Omental fat pad (tissue), 4 donors: ENCODE measurements at places on chromosomes 2 and 18. TPM values are rescaled to one million over a fixed set of nuclear protein-coding genes. Genes with fewer than 3 reads are reported as not detected.

DNA sequence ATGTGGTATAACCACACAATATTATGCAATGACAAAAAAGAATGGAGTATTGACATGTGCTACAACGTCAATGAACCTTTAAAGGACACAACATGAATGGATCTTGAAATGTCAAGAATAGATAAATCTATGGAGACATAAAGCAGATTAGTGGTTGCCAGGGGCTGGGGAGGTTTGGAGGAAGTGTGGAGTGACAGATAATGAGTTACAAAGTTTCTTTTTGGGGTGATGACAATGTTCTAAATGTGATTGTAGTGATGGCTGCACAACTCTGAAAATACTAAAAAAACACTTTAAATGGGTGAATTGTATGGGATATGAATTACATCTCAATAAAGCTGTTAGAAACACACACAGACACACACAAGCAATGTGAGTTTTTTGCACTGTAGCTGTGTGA is 37.4 kb upstream of the C1D start:
- no peak for DNase-seq

- no peak for DNase-seq
Observed at GRCh38 chr2:78701546-78701945, 324.0 kb upstream of the REG3G start.

GRCh38 chr18:65994302-65994701 is 243.5 kb downstream of the CDH7 start:
- no peak for DNase-seq

DNA sequence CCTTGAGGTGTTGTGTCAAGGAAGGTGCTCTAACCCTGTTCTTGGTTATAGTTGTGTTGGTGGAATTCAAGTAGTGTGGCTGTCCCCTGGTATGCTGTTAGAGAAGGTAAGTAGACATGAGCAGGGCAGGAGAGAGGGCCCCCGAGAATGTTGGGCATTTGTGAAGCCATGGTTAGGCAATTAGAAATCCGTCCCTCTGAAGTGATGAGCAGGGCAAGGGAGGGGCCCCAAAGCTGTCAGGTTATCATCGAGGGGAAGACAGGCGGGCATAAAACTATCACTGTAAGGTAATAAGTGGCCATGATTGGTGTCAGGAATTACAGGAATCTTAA is 5.2 kb downstream of the XRCC5 start:
- DNase-seq = no peak

DNA sequence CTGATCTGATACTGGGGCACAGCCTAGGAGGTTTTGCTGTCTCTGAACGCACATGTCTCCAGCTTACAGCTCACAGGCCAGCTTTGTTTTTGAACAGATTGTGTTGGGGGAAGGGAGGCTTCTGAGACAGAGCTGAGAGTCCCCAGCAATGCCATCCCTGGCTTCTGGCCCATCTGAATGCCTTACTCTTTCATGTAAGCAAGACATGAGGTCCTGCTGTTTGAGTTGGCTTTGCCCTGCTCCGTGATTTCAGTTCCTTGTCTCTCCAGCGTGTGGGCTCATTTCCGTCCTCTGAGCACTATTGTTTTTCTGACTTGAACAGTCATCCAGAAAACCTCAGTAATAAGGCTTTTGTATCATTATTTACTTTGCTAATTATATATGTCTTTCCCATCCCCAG is 194.9 kb upstream of the TNP1 start:
- DNase-seq = no peak

GRCh38 chr2:36367486-36367885 is 11.9 kb downstream of the CRIM1 start:
- DNase-seq = no peak

- DNase-seq = no peak
Observed at GRCh38 chr18:34126121-34126520, 98.6 kb downstream of the NOL4 start.

DNA sequence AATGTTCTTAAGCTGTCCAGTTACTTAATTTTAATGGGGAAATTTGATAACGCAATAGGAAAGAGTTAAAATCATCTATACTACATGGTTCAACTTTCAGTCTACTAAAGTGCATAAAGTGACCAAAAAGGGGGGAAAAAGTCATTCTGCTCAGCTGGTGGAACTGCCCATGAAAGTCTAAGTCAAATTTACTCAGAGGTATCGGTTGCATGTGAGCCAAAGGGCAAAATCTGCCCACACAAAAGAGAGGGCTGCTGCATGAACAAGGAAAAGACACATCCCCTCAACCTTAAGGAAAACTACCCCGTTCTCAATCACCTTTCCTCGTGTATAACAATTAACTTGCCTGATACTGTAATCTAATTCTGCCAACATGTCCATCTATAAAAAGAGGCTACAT is 126.1 kb downstream of the TCF4 start:
- no peak for DNase-seq

DNA sequence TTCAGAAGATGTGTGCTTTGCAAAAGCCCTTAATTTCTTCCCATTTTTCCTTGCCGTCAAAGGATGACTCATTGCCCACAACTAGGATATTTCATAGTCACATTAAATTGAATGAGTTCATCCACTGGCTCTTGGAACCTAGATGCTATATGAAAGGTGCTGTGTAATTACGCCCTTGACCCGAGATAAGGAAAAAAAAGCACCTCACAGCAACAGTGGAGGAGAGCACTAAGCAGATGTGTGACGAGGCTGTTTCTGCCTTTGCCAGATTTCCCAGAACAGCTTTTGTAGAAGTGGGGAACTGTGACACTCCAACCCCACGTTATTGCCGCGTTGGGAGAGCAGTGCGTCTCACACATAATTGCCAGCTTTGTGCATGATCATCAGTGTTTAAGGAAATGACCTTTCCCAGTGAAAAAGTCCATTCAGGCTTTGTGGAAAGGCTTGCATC is 33.3 kb upstream of the TMEM87B start:
- DNase-seq = no peak

- DNase-seq = no peak
Observed at GRCh38 chr2:263774-264492, at the start of gene SH3YL1. TSS of gene SH3YL1 (minus strand) at chr2:264032. CDS start at chr2:263984, 48 bp downstream.

DNA sequence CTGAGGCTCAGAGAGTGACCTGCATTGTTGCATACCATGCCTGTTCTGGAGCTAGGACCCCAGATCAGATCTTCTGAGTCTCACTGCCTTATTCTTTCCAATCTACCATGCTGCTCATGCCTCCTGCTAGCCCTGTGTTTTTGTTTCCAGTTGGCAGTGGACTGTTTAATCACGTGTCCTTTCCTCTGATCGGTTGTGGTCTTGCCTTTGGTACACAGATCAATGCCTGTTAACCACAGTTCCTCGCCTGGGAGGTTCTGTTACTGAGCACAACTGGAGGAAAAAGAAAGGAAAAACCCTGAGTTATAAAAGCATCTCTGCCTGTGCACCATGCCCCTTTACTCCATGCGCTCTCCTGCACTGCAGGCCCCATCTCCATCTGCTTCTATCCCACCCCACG is 329.1 kb downstream of the SETBP1 start:
- DNase-seq = no peak

DNA sequence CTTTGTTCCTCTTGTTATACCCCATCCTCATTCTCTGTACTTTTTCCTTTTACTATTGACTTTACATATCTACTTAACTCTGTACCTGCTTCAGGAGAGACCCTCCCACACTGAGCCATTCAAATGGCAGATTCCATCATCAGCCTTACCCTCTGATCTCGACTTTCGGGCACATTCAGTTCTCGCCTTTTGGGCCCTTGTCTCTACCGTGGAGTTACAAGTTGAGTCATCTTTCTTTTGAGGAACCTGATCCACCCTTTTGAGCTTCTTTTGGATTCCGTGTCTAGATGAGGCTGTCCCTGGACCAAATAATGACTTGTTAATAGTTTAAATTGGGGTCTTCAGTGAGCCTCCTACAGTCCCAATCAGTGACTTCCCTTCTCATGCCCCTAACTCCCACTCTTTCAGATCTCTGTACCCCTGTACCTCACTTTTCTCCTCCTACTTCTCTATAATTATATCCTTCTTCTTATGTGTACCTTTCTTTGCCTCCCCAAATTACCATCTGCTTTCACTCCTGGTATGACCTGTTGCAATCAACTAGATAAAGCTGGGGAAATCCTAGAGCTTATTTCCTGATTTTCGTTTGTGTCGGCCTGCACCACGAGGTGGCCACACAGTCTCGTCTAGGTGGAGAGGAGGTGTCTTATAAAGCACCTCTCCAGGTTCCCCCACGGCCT is 17.2 kb downstream of the SP110 start:
- no peak for DNase-seq

DNA sequence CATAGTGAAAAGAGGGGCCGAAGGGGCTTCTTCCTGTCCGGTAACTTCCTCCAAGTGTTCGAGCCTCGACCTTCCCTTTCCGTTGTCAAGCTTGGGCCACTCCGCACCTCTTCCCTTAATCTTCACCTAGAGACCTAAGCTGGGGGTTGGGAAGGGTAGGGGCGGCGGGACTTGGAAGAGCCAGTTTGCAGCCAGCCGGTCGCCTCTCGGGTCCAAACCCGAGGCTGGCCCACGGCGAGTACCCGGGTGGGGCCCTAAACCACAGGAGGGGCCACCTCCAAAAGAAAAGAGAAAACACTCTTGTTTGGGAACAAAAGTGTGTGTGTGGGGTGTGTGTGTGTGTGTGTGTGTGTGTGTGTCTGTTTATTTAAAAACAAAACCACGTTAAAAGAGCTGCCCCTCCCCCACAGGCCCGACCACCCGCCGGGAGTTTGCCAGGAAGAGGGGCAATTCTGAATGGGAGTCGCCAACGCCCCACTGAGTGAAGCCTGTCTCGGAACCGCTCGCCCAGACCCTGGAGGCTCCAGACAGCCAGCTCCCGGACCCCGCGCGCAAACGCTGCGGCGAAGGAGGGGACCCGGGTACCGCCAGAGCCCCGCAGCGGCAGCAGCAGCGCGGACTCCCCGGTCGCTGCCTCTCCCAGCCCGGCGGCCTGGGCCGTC is 488 bp upstream of the RHOB start:
- DNase-seq = no peak

GRCh38 chr2:200136655-200137054 is 169.8 kb upstream of the SPATS2L start:
- DNase-seq = no peak

GRCh38 chr18:41655074-41655473 is 300.0 kb upstream of the PIK3C3 start:
- no peak for DNase-seq

GRCh38 chr18:8614875-8615274 is 5.6 kb downstream of the RAB12 start:
- no peak for DNase-seq

- DNase-seq = no peak
Observed at GRCh38 chr2:38524580-38524979, 78.1 kb downstream of the HNRNPLL start.

GRCh38 chr2:11505652-11506610 is 27.9 kb upstream of the GREB1 start:
- DNase-seq = no peak

DNA sequence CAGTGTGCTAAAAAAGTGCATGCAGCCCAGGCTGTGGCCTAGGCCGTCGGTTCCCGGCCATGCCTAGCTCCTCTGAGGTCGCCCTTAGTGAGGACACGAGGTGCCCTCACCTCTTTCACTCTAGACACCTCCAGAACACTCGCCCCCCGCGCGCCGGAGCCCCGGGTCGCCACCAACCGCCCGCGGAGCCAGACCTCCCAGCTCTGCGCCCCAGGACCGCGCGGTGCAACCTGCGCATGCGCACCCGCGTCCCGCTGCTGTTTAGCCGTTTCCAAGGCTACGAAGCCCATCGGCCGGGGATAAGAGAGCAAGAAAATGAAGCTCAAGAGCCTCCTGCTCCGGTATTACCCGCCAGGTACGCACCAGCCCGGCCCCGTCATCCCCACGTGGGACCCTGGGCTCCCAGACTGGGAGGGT is at the start of gene DAW1:
DAW1 (plus strand) TSS at position 257 of the 417 bp plus-strand sequence; CDS start at position 316, 59 bp downstream.
- no peak for DNase-seq

Gene ANKRD29
- 51.9 TPM for total RNA-seq

Gene ZNF385B
- total RNA-seq = 0.82 TPM

Gene CCBE1
- 1.3 TPM for total RNA-seq

Gene CCDC74A
- total RNA-seq = 7.4 TPM

Gene EIF2B4
- 53.0 TPM for total RNA-seq

Gene CFAP65
- not detected for total RNA-seq

Gene CASP10
- total RNA-seq = 16.4 TPM
